ENCODE measurements at places on chromosomes 6 and 20.

GRCh38 chr20:47097691-47098622 is 203.3 kb downstream of the EYA2 start:
- no peak for DNase-seq

GRCh38 chr20:58580474-58580835 is 65.3 kb upstream of the APCDD1L start:
- DNase-seq, result no peak

GRCh38 chr6:130697271-130697994 is 129.8 kb upstream of the SMLR1 start:
- DNase-seq, result no peak

- DNase-seq, result no peak
Measured at GRCh38 chr20:15639839-15640238, 933.4 kb downstream of the KIF16B start.

- DNase-seq, result no peak
Measured at GRCh38 chr20:14559612-14560011, 222.2 kb upstream of the FLRT3 start.

DNA sequence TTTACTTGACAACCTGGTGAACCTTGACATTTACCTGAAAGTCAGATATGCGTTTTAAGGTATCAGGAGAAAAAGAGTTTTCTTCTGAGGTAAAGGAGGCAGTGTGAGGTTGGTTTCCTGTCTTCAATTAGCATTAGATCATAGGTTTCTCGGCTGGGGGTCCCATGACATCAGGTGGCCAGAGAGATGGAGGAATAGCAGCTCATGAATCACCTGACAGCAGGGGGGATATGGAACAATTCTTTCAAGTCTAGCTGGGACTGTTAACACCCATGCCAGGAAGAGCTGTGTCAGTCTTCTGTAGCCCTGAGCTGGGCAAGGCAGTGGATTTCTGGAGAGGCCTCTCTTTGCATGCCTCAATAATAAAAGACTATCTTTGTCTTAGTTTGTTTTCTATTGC is 108.0 kb upstream of the TMEM170B start:
- no peak for DNase-seq

GRCh38 chr6:11210386-11211138 is 21.9 kb downstream of the NEDD9 start:
- no peak for DNase-seq

DNA sequence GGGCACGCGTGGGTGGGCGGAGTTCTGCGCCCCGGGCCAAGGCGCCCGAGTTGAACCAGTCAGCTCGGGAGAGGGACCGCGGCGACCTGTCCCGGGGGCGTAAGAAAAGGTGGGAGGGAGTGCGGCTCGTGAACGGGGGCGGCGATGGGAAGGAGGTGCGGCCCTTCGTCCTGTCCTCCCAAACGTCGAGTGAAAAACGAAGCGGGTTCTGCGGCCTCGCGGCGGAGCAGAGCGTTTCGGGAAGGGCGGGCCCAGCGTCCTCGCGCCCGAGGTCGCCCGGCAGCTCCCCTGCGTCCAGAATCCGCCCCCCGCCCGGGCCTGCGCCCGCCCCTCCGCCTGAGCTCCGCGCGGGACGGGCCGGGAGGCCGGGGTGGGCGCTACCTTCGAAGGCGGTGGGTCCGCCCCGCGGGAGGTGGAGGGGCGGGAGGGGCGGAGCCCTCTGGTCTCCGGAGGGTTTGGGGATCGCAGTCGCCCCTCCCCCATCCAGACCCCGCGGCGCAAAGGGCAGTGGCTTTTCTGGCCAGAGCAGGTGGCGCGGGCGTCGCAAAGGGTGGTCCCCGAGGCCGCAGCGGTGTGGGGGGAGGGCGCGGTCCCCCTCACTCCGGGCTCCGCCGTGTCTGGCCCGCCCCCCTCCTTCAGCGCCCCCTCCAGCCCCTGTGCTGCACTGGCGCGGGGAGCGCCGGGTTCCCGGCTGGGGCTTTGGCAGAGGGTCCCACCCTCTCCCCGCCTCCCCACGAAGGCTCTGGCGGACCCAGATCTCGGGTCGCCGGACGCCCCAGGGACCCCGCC is 838 bp downstream of the STMN3 start:
- DNase-seq, result peak; percentile 63

GRCh38 chr20:12798286-12798685 is 210.5 kb upstream of the SPTLC3 start:
- DNase-seq, result no peak

DNA sequence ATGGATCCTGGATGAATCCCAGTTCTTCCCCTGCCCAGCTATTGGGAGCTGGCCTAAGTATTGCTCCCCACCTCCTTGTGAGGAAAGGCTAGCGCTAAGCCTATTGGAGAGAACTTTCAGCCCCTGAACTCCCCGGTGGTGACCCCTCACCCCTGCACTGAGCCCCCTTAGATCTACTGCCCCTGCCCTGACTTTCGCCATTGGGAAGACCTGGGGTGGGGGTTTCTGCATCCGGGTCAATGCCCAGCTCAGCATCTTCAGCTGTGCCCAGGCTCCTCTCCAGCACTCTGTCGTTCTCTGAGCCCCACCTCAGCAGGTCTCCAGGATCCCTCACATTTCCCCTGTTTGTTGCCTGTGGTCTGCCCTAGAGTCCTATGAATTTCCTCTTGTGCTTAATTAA is 9.0 kb downstream of the TREML4 start:
- DNase-seq, result no peak

- DNase-seq, result no peak
Measured at GRCh38 chr6:131292145-131292938, 157.1 kb downstream of the AKAP7 start.

DNA sequence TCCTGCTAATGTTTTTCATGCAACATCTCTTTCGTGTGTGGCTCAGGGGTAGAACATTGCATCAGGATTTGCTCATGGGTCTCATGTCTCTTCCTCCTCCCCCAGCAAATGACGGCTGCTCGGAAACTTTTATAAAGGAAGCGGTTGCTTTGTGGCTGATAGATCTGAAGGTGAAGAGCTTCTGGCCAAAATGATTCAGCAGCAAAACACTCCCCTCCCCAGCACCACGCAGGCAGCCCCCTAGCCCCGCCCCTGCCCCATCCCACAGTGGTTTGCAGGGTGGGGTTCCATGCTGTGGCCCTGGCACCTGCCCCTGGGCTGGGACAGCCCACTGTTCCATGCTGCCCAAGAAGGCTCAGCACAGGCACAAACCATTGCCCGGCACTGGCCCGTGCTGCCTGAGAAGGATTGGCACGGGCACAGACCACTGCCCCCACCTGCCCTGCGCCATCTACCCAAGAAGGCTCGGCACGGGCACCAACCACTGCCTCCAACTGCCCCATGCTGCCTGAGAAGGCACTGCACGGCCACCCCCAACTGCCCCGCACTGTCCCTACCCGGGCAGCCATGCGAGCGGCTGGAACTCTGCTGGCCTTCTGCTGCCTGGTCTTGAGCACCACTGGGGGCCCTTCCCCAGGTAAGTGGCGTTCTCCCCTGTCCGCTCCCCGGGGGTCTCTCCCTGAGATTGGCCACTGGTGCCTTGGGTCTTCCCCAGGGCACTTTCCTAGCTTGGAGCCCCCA is at the start of gene CST7:
CST7 (plus strand) TSS at position 331 of the 741 bp plus-strand sequence; CDS start at position 568, 237 bp downstream.
- DNase-seq, result peak; percentile 90

- no peak for DNase-seq
Measured at GRCh38 chr6:40916845-40917244, 122.2 kb downstream of the UNC5CL start.

GRCh38 chr6:156126535-156126934 is 650.6 kb upstream of the ARID1B start:
- no peak for DNase-seq

GRCh38 chr20:50394569-50394968 is 115.6 kb upstream of the PTPN1 start:
- no peak for DNase-seq

DNA sequence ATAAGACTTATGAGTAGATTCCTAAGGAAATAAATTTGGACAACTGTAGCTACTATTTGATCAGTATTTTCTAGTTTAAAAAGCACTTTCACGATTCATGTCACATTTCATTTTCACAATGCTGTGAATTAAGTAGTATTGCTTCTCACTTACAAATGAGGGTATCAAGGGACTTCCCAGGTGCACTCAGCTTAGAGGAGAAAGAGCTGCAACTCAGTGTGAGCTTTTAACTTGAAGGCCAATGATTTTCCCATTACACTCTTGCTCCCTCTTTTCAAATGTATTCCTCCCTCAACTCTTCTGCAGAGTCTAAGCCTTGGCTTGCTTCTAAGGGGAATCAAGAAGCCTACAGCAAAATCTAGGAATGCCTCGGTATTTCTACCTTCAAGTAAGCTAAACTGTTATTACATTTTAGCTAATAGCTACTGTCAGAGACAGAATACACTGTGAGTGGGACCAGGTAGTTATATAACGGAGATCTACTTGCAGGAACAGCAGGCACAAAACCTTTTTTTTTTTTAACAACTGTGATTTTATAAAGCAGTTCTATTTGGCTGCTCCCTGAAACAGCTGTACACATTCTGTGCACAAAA is 339.0 kb downstream of the SYNE1 start:
- no peak for DNase-seq

- DNase-seq, result no peak
Measured at GRCh38 chr20:4942331-4942730, 59.0 kb downstream of the SLC23A2 start.

DNA sequence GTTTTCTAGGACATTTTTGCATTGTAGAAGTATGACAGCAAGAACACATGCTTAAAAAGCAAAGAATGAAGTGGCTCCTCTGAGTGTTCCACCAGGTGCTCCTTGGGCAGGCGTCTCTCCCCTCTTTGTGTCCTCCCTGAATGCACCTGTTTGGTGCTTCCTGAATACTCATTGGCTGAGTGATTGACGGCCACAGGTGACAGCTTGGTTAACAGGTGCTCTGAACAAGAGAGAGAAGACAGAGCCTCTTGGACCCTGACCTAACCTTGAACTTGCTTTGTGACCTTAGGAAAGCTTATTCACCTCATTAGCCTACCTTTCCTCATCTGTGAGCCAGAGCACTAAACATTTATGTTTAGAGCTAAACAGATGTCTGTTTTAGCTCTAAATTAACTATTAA is 93.7 kb downstream of the TULP4 start:
- DNase-seq, result no peak

DNA sequence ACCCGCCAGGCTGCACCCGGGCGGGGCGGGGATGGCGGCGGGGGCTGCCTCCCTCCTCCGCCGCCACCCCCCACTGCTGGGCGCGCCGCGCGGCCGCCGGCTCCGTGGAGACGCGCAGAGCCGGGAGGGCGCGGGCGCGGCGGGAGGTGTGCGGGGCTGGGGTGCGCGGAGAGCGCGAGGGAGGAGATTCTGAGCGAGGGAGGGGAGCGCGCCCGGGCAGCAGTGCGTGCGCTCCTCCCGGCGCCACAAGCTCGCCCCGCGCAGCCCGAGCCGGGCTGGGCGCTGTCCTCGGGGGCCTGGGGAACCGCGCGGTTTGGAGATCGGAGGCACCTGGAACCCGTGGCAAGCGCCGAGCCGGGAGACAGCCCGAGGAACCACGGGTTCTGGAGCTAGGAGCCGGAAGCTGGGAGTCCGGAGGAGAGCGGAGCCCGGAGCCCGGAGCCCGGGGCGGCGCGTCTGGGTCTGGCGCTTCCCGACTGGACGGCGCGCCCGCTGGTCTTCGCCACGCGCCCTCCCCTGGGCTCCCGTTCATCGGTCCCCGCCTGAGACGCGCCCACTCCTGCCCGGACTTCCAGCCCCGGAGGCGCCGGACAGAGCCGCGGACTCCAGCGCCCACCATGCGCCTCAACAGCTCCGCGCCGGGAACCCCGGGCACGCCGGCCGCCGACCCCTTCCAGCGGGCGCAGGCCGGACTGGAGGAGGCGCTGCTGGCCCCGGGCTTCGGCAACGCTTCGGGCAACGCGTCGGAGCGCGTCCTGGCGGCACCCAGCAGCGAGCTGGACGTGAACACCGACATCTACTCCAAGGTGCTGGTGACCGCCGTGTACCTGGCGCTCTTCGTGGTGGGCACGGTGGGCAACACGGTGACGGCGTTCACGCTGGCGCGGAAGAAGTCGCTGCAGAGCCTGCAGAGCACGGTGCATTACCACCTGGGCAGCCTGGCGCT is at the start of gene NTSR1:
NTSR1 (plus strand) TSS at position 246 of the 946 bp plus-strand sequence; CDS start at position 618, 372 bp downstream.
- no peak for DNase-seq

DNA sequence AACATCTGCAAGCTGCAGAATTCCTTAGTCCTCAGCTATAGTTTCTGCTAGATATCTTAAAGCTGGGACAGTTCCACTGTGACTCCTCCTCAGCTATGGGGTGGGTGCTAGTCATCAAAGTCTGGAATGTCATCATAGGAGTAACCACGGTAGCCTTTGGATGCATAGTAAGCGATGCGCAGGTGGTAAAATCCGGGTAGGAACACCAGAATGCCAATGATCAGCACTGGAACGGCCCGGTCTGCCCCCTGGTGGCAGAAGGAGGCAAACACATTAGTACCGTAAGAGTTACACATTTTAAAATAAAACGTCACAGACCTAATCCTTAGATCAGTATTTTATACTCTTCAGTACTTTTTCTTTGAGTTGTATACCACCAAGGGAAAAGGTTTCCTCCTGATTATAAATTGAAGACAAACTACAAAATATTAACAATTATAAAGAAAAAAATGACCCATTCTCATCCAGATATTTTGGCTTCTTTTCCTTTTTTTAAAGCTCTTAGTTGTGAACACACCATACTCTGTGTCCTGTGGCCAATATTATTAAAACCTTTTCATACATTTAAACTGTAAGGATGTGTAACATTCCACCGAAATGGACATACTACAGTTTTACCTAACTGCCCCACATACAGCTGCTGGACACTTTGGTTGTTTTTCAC is 18.9 kb downstream of the PCNA start:
- peak; percentile 87 for DNase-seq

DNA sequence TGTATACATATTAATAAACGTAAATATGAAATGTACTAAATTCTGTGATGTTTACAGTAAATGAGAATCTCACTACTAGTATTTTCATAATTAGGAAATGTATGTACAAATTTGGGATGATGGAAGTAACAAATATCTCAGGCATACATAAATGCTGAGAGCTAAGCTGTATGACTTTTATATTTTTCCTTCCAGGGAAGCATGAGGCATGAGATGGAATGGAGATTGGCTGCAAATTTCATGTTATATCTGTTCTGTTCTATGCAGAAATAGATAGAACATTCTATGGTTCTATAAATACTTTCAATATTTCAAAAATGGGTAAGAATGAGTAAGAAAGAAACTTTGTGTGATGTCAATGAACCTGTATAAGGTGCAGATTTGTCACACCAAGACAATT is 335.2 kb downstream of the KHDRBS2 start:
- no peak for DNase-seq

DNA sequence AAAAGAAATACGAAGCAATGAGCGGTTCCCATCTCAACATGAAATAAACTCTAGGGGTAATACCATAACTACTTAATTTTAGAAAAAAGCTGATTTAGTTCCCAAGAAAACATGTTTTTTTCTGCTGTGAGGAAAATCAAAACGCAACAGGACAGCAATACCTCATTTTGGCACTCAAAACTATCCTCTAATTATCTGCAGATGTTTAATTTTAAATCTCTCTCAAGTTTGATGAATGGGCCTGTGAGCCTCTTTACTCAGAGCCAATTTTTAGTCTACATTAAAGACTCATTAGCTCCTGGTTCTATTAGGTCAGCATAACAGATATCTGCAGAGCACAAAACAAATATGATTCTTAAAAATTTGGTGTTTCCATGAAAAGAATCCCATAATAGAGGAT is 28.1 kb downstream of the RNF24 start:
- no peak for DNase-seq

GRCh38 chr6:165274611-165275010 is 34.8 kb downstream of the C6orf118 start:
- no peak for DNase-seq

Data from stimulated activated CD8-positive, alpha-beta memory T cell treated with anti-CD3 and anti-CD28 coated beads, Interleukin-4, amount 100 ng/mL, for 48 hours (primary cell).